Right ventricle myocardium inferior (tissue), 1 donor: ENCODE measurements at places on chromosomes 12 and 14. TPM values are rescaled to one million over a fixed set of nuclear protein-coding genes. Genes with fewer than 3 reads are reported as not detected.
A peak's percentile ranks its signal among the peaks of the same experiment; 100 is the strongest.

DNA sequence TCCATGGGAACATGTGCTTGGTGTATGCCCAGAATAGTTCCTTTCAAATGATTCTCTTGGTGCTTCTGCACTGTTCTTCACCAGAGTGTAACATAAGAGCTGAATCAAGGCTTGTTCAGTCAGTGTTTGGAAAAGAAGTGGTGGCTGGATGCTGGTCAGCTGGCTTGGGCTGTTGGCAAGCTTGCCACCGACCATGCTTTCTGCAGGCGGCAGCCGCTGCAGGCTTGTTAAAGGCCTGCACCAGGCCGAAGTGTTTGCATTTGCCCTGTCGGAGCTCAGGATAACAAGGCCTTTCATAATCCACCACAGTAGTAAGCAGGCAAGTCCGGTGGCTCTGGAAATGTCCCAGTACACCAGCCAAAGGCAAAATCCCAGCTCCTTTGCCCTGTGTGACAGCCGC is 26.9 kb downstream of the DAAM1 start:
- peak; percentile 82 for DNase-seq

NIN gene
- 22.2 TPM for total RNA-seq

DNA sequence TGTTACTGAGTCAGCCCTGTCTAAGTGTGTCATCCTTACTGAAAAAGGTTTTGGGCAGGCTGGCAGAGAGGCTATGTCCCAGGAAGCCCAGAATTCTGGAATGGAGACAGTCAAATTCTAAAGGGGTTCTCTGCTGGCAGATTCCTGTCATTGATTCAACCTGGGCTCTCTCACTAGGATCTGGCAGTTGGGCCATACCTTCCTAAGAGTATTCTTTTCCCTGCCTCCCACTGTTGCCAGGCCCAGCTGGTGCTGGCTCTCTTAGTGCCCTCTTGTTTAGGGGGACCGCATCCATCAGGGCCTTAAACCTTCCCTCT is 85.0 kb upstream of the EGLN3 start:
- DNase-seq: no peak

GRCh38 chr12:103772367-103773108 is 68.5 kb downstream of the NT5DC3 start:
- DNase-seq: no peak

- DNase-seq: peak; percentile 94
Measured at GRCh38 chr12:49188201-49188915, 522 bp downstream of the TUBA1A start.

MMP19 gene
- total RNA-seq: 2.9 TPM

PDE3A gene
- total RNA-seq: 152 TPM

DNA sequence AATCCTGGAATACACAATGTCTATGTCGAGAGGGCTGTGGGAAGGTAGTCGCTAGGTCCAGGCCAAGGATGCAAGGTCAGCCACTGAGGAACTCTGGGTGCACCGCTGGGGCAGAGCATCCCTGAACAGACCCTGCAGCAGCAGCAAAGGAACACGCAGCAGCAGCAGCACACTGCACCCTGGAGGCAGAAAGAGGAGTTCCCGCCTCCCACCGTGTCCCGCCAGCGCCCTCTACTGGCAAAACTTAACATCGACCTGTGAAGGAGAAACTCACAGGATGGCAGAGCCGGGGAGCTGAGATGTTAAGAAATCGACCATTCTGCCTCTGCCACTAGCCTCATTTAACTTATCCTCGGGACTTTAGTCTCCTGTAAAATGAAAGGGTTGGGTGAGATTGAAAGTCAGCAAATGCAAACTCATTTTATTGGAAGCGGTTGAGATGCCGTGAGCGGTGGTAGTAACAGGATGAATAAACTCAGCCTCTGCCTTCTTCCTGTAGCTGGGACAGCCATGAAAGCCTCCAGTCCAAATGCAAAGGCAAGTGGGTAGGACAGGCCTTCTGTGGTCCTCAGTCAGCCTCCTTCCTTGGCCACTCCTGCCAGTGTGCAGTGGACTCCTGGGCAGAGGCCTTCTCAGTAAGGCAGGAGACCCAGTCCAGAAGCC is 45.6 kb downstream of the STAB2 start:
- DNase-seq: no peak
